Globus pallidus (tissue), 1 donor: ENCODE measurements at places on chromosomes 3 and 15.

- DNase-seq = peak; percentile 72
These were observed 458 bp downstream of the MCF2L2 start for GRCh38 chr3:183427876-183428446.

- no peak for DNase-seq
These were observed 11.9 kb downstream of the GPR176 start for GRCh38 chr15:39908186-39908585.

GRCh38 chr15:63109498-63109897 is 12.2 kb upstream of the LACTB start:
- DNase-seq = no peak

DNA sequence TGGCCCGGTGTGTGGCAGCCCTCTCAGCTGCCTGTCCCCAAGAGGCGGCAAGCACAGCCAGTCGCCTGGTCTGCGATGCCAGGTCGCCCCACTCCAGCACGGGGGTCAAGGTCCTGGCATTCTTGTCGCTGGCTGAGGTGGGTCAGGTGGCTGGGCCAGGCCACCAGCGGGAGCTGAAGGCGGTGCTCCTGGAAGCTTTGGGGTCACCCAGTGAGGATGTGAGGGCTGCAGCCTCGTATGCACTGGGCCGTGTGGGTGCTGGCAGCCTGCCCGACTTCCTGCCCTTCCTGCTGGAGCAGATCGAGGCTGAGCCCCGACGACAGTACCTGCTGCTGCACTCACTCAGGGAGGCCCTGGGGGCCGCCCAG is 20.8 kb downstream of the CAND2 start:
- DNase-seq = no peak

DNA sequence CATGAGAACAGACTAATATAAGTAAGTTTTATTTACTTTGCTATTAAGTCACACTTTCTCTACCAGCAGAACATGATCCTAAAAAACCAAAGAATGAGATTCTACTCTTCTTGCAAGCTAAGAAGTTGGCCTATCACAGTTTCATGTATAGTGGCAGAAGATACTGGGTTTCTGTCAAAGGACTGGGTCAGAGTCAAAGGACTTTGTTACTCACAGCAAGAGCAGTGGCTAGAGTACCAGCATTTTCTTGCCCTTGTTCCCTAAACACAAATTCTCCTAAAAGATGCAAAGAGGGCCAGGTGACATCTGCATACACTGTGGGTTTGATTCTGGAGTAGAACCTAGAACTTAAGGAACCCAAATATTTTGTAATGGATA is 105.2 kb downstream of the CBLB start:
- DNase-seq = no peak

- no peak for DNase-seq
These were observed 196.8 kb upstream of the MBNL1 start for GRCh38 chr3:152071924-152072323.

DNA sequence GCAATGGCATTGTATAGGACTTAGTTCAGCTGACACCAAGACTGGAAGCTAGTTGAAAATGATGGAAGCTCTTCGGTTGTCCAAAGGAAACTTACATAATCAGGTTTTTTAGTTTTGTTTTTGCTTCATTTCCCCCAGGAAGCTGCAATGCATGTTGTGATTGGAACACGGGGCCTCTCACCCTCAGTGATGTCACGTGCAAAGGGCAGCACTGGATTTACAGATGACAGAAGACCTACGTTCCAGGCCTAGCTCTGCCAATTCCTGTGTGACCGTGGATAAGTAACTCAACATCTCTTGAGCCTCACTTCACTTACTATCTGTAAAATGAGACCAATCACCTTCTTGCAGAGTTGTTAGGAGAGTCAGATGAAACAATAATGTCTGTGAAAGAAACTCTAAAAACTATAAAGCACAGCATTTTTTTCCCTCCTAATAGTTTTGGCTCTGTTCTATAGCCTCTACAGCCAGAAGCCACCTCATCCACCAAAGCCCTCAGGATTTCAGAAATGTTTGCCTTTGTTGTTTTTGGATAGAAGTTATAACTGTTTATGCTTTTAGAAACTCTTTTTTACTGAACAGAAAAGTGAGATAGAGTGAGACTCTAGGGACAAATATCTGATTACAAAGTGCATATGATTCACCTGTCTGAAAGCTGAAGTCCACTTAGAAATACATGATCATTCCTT is 4.6 kb downstream of the RBSN start:
- no peak for DNase-seq

DNA sequence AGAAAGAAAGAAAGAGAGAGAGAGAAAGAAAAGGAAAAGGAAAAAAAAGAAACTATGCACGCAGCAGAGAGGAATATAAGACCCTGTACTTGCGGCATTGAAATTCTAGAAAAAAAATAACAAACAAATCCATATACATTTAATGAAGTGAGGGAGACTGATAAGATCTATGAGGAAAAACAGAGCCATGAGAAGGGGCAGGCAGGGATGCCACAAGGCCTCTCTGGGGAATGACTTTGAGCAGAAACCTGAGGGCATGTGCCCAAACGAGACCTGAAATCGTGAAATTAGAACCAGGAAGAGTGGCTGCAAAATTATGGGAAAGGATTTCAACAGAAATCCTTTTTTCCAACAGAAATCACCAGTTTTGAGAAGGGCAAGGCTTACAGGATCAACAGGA is 98.4 kb downstream of the GABRB3 start:
- DNase-seq = no peak
